Ureter (tissue), 1 donor: ENCODE measurements at places on chromosomes 1 and 21. TPM values are rescaled to one million over a fixed set of nuclear protein-coding genes. Genes with fewer than 3 reads are reported as not detected.

- no peak for DNase-seq
Observed at GRCh38 chr1:172897738-172898137, 153.0 kb downstream of the TNFSF18 start.

Gene ST6GALNAC5
- total RNA-seq = 1.1 TPM

Gene GOLT1A
- 26.0 TPM for total RNA-seq

Gene SLC9C2
- not detected for total RNA-seq

GRCh38 chr1:29169976-29170375, 11.7 kb downstream of the SRSF4 start:
- DNase-seq = no peak

Gene CELA2A
- total RNA-seq = 0.44 TPM

GRCh38 chr1:244159646-244160045, 108.6 kb downstream of the ZBTB18 start:
- no peak for DNase-seq

GRCh38 chr1:196608390-196609369, at the start of gene KCNT2:
Gene KCNT2, minus strand, starts transcription at chr1:196608440. Its CDS starts 131 bp downstream, at chr1:196608309.
- peak; percentile 72 for DNase-seq

GRCh38 chr1:2210786-2211185, 16.2 kb upstream of the FAAP20 start:
- peak; percentile 47 for DNase-seq

- no peak for DNase-seq
Observed at GRCh38 chr1:62389531-62389930, 47.3 kb upstream of the USP1 start.

Gene APOBEC4
- not detected for total RNA-seq

DNA sequence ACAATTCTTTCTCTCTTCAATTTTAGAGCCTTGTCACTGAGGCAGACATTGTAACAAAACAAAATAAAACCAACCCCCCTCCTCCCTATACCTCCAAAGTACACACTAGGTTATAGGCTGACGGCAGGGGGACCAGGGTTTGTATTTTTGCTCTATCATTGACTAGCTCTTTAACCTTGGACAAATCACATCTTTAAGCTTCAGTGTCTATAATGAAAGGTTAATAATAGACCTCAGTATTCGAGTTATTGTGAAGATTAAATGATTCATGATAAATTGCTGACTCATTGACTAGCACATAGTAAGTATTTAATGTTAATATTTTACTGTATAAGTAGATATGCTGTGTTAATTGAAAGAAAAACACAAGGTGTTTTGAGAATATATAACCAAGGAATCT, 1267.6 kb upstream of the ADGRL2 start:
- DNase-seq = no peak

DNA sequence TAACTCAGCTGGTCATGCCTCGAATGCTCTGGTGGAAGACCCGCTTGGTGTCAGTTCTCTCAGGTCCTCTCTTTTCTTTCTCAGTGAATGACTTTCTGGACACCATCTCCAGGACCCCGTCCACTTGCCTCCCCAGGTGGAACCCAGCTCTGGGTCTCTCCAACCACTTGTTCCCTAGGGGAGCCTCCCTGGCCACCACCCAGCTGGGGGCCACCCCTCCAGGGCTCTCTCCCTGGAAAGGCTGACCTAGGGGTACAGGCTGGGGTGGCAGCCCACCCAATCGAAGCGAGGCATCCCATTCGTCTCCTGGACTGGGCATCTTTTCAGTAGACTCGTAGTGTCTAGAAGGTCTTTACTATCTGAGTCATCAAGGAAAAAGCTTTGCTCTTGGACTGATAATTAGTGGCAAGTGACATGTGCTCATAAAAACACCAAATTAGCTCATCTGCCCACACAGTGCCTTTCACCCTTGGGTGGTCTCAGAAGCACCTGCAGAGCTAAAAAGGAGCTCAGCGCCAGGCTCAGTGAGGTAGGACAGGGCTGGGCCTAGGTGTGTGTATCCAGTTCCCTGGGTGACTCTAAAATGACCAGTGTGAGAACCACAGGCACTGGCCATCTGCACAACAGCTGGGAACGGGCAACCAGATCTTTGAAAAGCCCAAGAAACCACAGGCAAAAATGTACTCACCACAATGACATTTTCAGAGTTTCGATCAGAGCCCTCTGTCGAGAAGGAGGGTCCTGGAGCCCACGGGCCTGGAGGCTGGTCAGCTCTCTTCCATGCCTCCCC, 2.4 kb upstream of the PDXK start:
- no peak for DNase-seq

Gene SEMA4A
- total RNA-seq = 49.3 TPM

DNA sequence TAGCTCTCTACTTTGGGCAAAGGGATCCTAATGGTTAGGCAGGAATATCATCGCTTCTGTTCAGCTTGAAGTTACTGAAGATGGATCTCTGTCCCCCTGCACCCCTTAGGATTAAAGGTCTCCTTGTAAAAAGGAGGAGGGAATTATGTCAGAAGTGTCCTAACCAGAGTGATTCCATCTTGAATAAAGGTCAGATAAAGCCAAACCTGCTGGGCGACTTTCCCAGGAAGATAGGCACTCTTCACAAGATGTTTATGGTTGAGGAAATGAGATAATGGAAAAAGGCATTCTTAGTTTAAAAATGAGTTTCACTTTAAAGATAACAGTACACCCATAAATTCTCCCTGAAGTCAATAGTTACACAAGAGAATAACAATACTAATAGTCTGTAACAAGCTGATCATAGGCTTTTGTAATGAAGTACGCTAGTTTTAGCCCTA, 1.7 kb upstream of the NENF start:
- no peak for DNase-seq

Gene TYW3
- total RNA-seq = 17.2 TPM

DNA sequence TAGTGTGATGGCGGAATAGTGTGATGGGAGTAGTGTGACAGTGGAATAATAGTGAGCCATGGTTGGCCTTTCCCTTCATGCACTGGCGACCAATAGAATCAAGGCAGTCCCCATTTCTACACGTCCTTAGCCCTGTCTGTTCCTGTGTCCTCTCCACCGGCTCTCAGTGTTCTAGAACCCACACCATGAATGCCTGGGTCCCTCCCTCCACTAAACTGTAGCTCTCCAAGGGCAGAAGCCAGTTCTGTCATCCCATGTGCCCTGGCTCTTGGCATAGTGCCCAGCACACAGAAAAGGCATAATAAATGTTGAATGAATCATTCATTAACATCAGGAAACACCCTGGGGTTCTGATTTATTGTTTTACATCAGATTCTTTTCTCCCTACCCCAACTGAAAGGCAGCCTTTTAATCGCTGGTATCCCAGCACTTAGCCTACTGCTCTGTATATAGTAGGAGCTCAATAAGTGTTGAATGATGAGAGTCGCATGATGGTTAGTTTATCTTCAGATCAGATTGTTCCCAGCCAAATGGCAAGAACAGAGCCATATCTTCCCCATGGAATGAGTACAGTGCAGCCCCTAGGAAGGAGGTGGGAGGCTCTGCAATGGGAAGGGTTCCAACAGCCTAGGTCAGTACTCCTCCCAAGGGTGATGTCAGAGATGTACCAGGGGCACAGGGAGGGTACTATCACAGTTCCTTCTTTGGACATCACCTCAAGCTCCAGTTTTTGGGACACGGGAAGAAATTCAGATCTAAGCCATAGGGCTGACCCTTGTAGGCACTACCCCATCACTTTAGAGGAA, 325.7 kb downstream of the HHAT start:
- no peak for DNase-seq

Gene MTARC1
- total RNA-seq = 29.0 TPM

- no peak for DNase-seq
Observed at GRCh38 chr1:32128479-32128878, 20.6 kb downstream of the KPNA6 start.

GRCh38 chr1:110152133-110152785, 2.0 kb downstream of the SLC6A17 start:
- DNase-seq = no peak

Gene C8B
- total RNA-seq = not detected

- peak; percentile 99 for DNase-seq
Observed at GRCh38 chr1:53945433-53946251, at the start of gene IFT25. Gene IFT25, minus strand, starts transcription at chr1:53945699. Its CDS starts 5,617 bp downstream, at chr1:53940082.

- no peak for DNase-seq
Observed at GRCh38 chr1:117534995-117535467, 70.8 kb upstream of the TENT5C start.

DNA sequence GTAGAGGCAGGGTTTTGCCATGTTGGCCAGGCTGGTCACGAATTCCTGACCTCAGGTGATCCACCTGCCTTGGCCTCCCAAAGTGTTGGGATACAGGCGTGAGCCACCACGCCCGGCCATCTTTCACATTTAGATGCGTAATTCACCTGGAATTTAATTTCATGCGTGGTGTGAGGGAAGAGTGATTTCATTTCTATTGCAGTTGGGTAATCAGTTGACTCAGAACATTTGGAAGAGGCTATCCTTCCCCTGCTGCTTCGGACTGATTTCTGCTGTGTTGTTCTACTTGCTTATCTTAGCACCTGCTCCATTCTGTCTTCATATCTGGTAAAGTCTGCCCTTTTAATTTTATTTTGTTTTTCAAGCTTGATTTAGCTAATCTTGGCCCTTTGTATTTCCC, 19.1 kb downstream of the DIP2A start:
- DNase-seq = no peak

GRCh38 chr1:208273386-208274017, 29.3 kb upstream of the PLXNA2 start:
- no peak for DNase-seq

Gene PCP4
- total RNA-seq = 49.3 TPM

Gene FCGR3B
- 1.6 TPM for total RNA-seq

DNA sequence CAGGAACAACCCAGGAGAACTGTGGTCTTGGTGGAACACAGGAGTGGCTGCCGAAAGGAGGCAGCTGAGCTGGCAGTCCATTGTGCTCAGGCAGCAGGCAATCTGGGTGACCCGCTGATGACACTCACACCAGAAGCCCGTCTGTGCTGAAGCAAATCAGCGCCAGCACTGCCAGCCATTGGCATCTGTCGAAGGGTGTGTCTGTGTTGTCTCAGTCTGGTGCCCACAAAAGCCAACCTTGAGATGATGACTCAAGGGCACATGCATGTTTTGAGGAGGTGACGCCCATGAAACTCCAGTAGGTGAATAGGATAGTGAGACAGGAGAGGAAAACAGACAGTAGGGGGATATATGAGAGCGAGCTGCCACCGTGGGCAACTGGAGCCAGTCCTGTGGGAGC, 167.3 kb downstream of the KAZN start:
- DNase-seq = no peak

Gene SH2D1B
- total RNA-seq = 0.16 TPM

Gene IVL
- 43.4 TPM for total RNA-seq

Gene KRTAP23-1
- total RNA-seq = not detected

Gene DEPDC1
- total RNA-seq = 0.21 TPM

Gene SDC3
- 68.2 TPM for total RNA-seq

- DNase-seq = no peak
Observed at GRCh38 chr1:181086926-181087325, 1.6 kb upstream of the IER5 start.

DNA sequence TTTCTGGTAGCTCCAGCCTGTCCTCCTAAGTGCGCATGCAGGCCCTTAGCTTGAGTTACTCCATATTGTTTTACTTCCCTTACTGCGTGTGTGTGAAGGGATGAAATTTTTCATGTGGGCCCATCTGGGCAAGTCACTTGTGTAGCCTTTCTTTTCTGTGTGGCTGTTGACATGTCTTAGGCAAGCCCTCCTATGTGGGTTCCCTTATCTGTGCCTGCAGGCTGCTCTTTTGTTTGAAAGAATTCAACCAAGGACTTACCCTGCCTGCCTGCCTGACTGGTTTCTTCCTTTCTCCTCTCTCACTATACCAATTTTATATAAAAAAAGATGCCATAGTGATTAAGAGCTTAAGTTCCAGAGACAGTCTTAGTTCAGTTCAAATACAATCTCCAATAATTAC, 249.3 kb downstream of the ATG4C start:
- DNase-seq = no peak

Gene DDI2
- 92.0 TPM for total RNA-seq
